ENCODE measurements at places on chromosomes 5 and 9.

DNA sequence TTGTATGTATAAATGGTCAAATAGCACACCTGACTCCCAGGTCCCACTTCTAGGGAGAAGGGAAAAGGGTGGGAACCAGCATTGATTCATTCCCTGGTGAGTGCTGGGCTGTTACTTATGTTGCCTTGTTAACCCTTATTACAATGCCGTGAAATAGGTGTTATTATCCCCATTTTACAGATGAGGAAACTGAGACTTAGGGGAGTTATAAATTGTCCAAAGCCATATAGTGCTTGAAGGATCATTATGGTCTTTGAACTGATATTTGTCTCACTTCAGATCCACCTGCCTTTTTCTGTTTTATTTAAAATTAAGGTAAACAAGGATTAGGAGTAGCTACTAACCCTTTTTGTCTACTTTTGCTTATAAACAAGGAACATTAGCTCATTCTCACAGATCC, 16.5 kb downstream of the TMEM268 start:
- no peak for DNase-seq

- DNase-seq = no peak
These were observed 3.0 kb upstream of the CDC42SE2 start for GRCh38 chr5:131260895-131261294.

DNA sequence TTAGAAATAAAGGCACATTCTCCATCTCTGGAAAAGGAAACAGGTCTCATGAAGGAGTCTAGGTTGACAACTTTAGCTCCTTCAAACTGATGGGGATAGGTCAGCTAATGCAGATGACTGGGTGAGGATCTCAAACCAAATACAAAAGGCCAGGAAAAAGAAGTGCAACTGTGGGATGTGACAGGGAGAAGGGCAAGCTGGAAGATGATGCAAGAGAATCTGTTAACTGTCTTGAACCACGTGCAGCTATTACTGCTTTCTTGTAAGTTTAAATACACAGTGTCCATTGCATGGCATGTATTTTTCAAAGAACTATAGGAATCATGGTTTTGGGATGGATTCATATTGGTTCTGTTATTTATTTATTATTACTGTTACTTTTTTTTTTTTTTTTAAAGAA, 331.8 kb downstream of the NDUFS4 start:
- no peak for DNase-seq

GRCh38 chr5:132473019-132473531, 17.5 kb downstream of the IRF1 start:
- DNase-seq = no peak

GRCh38 chr5:166724284-166724683, 1567.2 kb upstream of the WWC1 start:
- no peak for DNase-seq

DNA sequence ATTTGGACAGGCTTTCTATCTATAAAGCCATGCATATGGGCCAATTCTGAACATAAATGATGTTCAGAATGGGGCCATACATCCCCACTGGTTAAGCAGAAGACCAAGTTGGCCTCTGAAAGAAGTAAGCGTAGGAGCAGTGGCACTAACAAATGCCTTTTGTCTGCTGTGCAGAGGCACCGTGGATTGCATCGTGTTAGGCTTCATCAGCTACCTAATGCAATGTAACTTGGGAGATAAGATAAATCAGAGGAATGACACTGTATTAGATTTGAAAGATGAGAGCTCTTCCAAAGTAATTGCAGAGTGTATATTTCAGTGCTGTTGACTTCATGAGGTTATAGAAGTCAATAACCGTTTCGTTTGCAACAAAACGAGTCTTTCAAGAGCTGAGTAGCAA, 148.1 kb downstream of the PARP8 start:
- no peak for DNase-seq

DNA sequence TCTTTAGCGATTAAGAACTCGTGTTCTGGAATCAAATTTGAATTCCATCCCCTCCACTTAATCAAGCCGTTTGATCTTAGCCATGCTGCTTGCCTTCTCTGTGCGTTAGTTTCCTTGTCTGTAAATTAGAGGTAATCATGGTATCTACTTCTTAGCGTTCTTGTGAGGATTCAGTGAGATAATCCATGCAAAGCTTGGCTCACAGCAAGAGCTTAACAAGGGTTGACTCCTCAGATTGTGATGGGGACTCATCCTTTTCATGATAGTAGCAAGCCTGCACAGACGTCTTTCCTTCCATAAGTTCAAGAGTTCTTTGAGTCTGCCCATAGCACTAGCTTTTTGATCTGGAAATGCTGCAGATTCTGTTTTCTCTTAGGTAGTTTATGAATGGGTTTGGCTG, 72.8 kb downstream of the TRIO start:
- DNase-seq = no peak

- no peak for DNase-seq
These were observed 36.5 kb upstream of the GLDC start for GRCh38 chr9:6681957-6682501.

DNA sequence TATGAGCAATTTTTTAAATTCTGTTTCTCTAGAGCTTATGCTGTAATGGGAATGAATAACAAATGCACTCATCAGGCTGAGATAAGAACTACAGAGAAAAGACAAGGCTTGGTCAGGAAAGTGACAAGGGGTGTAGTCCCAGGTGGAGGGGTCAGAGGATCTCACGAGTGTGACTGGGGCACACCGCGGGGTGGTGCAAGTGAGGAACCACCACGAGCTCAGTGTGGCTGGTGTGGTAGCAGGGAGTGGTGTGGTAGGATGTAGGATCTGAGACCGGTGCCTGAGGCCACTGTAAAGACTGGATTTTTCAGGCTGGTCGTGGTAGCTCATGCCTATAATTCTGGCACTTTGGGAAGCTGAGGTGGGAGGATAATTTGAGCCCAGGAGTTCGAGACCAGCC, 9.0 kb downstream of the ANXA6 start:
- no peak for DNase-seq

DNA sequence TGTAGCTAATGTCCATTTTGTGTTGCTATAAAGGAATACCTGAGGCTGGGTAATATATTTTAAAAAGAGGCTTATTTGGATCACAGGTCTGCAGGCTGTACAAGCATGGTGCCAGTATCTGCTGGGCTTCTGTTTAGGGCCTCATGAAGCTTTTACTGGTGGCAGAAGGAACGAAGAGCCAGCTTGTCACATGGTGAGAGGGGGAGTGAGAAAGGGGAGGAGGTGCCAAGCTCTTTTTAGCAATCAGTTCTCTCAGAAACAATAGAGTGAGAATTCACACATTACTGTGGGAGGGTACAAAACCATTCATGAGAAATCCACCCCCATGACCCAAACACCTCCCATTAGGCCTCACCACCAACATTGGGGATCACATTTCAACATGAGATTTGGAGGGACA, 340.9 kb downstream of the RASEF start:
- DNase-seq = no peak

- no peak for DNase-seq
These were observed 772.0 kb upstream of the FAM174A start for GRCh38 chr5:99763021-99763774.

DNA sequence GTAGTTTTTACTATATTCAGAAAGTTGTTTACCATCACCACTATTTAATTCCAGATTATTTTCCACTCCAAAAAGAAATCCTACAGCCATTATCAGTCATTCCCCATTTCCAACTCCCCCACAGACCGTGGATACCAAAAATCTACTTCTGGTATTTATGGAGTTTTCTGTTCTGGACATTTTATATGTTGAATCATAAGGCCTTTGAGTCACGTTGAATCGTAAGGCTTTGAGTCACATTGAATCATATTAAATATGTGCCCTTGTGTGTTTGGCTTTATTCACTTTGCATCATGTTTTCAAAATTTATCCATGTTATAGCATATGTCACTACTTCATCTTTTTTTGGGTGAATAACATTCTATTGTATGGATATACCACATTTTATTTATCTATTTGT, 454.1 kb upstream of the NUDT12 start:
- no peak for DNase-seq

DNA sequence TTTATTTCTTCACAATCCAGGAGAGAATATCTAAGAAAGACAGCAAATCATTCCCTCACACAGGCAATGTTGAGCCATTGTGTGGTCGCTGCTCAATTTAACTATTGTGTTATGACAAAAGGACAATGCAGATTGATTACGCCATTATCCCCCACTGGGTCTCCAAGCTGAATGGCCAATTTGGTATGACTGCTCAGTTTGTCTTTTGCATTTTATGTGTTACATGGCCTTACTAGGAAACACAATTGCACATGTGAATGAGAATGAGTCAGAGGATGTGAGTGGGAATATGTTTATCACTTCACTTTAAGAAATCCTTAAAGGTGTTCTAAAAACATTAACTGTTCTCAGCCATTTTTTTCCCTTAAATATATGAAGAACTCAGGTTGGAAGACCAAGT, 108.3 kb downstream of the FAM174A start:
- DNase-seq = no peak

- no peak for DNase-seq
These were observed 599.9 kb downstream of the CSNK1G3 start for GRCh38 chr5:124111886-124112285.

- DNase-seq = no peak
These were observed 367.5 kb upstream of the PTGER4 start for GRCh38 chr5:40312205-40312604.

DNA sequence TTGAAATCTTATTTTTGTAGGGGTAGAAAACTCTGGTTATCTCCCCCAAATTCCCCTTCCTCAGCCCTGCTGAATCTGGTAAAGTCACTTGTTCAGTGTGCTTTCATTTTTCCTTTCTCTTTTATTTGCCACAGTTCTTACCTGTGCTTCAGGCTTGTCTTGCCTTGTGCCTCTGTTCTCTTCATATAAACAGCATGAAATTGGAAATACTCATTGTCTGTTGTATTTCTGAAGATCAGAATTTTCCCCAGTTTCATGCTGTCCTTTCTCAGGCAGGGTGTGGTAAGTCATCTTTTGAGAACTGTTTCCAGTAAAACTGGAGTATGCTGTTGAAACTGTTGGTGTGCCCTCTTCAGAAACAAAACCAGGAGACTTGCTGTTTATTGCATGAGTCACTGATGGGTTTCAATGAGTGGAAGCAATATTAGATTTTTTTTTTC, 7.0 kb downstream of the PAM start:
- no peak for DNase-seq

DNA sequence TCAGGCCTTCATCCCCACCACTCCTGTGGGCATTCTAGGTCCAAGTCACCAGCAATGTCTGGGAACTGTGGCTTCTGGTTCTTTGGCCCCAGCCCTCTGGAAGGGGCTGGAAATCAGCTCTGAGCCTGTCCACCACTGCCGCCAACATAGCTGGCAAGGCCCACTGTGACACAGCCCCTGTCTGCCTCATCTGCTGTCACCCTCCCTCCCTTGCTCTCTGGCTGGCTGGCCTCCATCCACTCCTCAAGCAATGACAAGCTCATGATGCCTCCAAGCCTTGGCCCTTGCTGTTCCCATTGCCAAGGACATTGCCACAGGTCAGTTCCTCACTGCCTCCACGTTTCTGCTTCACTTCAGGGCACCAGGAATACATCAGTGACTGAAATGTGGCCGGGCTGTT, 93.7 kb downstream of the LHX2 start:
- no peak for DNase-seq

GRCh38 chr5:81513982-81514381, 120.0 kb upstream of the ACOT12 start:
- DNase-seq = no peak

DNA sequence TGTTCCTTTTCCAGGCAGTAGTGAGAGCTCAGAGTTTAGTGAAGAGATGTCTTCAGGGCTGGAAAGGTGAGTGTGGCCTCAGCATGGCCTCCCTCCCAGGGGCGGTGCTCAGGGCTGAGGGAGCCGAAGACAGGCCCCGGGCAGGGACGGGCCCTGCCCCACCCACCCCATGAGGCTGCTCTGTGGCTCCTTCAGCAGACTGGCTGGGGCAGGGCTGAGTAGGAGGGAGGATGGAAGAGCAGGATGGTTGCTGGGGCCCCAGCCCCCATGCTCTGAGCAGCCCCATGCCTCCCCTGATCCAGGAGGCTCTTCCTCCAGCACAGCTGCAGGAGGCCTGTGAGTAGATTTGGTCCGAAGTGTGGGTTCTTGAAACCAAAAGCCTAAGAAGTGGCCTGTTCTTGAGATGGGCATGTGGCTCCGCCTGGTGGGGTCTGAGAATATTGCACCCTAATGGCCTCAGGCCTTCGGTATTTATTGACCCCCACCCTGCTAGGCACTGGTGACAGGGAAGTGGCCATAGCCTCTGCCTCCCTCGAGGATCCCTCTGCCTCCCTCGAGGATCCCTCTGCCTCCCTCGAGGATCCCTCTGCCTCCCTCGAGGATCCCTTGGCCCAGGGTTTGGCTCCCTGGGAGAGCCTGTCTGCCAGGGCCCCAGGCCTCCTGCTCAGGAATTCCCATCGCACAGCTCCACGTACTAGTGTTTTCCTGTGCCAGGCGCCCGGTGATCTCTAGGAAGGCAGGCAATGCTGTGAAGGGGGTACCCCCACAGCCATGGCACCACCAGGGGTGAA, 65.4 kb upstream of the GARNL3 start:
- DNase-seq = peak; percentile 51

GRCh38 chr5:144009116-144009515, 161.3 kb downstream of the YIPF5 start:
- DNase-seq = no peak

GRCh38 chr9:8362250-8362649, 562.7 kb upstream of the DMAC1 start:
- DNase-seq = no peak

Data from stimulated activated CD4-positive, alpha-beta T cell treated with anti-CD3 and anti-CD28 coated beads, Interleukin-15, amount 100 ng/mL, for 1 hour (primary cell).